ENCODE measurements at places on chromosomes 5 and 9.

GRCh38 chr9:21404146-21404545, 4.8 kb upstream of the IFNA8 start:
- no peak for DNase-seq

- no peak for DNase-seq
These were observed 59.6 kb upstream of the GRAMD2B start for GRCh38 chr5:126363658-126364057.

DNA sequence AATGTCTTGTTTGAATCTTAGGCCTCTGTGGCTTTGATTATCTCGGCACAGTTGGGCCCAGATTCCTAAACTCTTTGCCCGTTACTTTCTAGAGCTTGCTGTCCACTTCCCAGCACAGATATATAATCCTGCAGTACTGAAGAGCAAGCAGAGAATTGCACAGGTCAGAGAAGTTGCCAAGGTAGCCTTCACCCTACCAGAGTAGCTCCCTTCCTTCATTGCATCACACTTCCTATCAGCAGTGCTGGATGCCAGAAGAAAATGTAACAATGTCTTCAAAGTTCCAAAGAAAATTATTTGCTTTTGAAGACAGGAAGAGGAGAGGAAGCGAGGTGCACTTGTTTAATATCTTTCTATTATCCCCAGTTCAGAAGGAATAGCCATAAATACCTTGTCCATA, 38.1 kb upstream of the SPATA31D4 start:
- DNase-seq, result no peak

GRCh38 chr9:33289936-33290246, 425 bp upstream of the NFX1 start:
- DNase-seq, result no peak

- no peak for DNase-seq
These were observed 15.1 kb downstream of the GSN start for GRCh38 chr9:121283080-121283398.

GRCh38 chr5:142114687-142115086, 6.1 kb downstream of the NDFIP1 start:
- no peak for DNase-seq

- no peak for DNase-seq
These were observed 1.0 kb upstream of the CDH6 start for GRCh38 chr5:31192442-31192841.

GRCh38 chr9:135413086-135413375, 66.6 kb upstream of the PPP1R26 start:
- DNase-seq, result no peak
